Tibial nerve (tissue), 4 donors: ENCODE measurements at places on chromosomes 16 and 17. TPM values are rescaled to one million over a fixed set of nuclear protein-coding genes. Genes with fewer than 3 reads are reported as not detected.

- no peak overlapping the region for H3K4me3 ChIP-seq
- H3K27me3 ChIP-seq, result no peaks in the 10 kb centered on the region
- no peak for DNase-seq
- H3K36me3 ChIP-seq, result no peaks in the 10 kb centered on the region
- no peaks in the 10 kb centered on the region for H3K4me1 ChIP-seq
Measured at GRCh38 chr16:58661199-58661830, 23.3 kb downstream of the SLC38A7 start.

DNA sequence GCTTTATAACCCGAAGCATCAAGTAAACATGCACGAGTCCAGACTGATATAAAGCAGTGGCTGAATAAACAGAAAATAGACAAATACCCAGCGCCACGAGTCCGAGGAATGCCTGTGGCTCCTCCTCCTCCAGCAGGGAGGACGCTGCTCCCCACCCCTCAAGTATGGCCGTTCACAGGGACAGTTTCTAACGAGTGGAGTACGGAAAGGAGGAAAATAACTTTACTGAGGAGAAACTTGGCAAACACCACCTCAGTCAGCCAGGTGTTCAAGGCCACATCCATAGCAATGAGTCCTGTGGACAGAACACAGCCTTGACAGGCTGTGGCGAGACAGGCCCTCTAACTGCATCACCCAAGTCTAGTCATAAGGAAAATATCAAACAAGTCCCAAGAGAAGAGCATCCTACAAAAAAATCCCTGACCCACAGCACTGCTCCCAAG is 9.2 kb downstream of the ZDHHC7 start:
- peaks cover 84% of the 10 kb centered on the region for H3K4me1 ChIP-seq
- DNase-seq, result no peak
- no peaks in the 10 kb centered on the region for H3K27me3 ChIP-seq
- peak overlapping the region; percentile 88 for H3K27ac ChIP-seq
- H3K36me3 ChIP-seq, result peaks cover 7% of the 10 kb centered on the region

GRCh38 chr16:28531777-28532744 is 6.7 kb downstream of the NUPR1 start:
- H3K27me3 ChIP-seq, result no peaks in the 10 kb centered on the region
- peak; percentile 87 for DNase-seq
- H3K36me3 ChIP-seq, result no peaks in the 10 kb centered on the region
- H3K27ac ChIP-seq, result peak overlapping the region; percentile 68
- no peaks in the 10 kb centered on the region for H3K4me1 ChIP-seq
- H3K4me3 ChIP-seq, result no peak overlapping the region

The SBK1 gene
- total RNA-seq, result not detected

The ADAP2 gene
- 64.2 TPM for total RNA-seq

DNA sequence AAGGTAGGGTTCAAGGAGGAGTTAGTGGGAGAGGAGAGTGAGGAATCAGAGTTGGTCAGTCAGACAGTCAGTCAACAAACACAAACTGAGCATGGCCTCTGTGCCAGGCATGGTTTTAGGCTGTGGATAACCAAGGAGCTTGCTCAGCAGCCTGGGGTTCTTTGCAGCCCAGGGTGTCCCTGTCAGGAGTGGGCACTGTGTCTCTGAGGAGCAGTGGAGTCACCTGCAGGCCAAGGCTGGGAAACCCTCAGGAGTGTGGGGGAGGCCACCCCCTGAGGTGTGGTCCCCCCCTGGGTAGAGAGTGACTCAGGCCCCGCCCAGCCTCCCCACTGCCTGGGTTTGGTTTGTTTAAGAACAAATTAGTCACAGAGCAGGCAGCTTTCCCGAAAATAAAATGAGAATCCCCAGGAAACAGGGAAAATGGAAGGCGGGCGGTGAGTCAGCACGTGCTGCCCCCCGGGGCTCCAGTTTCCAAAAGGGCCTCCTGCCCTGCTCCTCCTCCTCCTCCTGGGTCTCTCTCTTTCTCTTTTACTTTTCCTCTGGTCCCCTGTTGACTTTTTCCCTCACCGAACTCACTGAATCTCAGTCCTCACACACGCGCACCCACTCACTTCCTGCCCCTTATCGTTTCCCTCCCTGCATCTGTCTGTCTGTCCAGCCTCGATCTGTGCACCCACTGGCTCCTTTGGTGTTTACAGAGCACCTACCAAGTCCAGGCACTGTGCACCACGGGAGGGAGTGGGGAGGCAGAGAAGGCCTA is 44.3 kb downstream of the SOCS3 start:
- H3K36me3 ChIP-seq, result no peaks in the 10 kb centered on the region
- DNase-seq, result peak; percentile 86
- H3K27me3 ChIP-seq, result no peaks in the 10 kb centered on the region
- H3K4me3 ChIP-seq, result no peak overlapping the region

GRCh38 chr17:80866050-80866793 is 125.4 kb upstream of the CHMP6 start:
- no peaks in the 10 kb centered on the region for H3K27me3 ChIP-seq
- peak; percentile 87 for DNase-seq
- H3K36me3 ChIP-seq, result no peaks in the 10 kb centered on the region
- H3K4me1 ChIP-seq, result no peaks in the 10 kb centered on the region
- no peak overlapping the region for H3K4me3 ChIP-seq

The TBC1D3I gene
- 2.7 TPM for total RNA-seq

- no peaks in the 10 kb centered on the region for H3K27me3 ChIP-seq
- H3K4me3 ChIP-seq, result no peak overlapping the region
- H3K36me3 ChIP-seq, result no peaks in the 10 kb centered on the region
- H3K27ac ChIP-seq, result no peak overlapping the region
- no peak for DNase-seq
Measured at GRCh38 chr16:22184615-22184968, 21.5 kb upstream of the EEF2K start.

The SOX8 gene
- 51.3 TPM for total RNA-seq

The SAMD14 gene
- 1.5 TPM for total RNA-seq

The PYY gene
- total RNA-seq, result not detected

DNA sequence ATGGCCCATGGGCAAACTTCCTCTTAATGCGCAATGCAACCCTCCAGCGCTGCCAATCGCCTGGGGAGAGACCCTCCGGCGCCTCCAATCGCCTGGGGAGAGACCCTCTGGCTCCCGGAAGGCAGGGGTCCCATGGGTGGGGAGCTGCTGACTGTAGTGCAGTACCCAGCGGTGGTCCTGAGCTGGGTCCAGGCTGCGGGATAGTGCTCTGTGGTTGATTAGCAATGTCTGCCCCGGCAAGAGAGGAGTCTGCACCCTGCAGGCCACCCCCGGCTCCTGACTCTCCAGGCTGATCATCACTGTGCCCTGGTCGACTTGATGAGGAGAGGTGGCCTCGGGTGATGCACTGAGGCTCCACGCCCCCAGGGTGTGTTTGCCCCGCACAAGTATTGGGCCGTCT is 44.6 kb upstream of the ZNF469 start:
- no peak overlapping the region for H3K4me3 ChIP-seq
- H3K27me3 ChIP-seq, result no peaks in the 10 kb centered on the region
- no peaks in the 10 kb centered on the region for H3K4me1 ChIP-seq
- H3K27ac ChIP-seq, result no peak overlapping the region
- no peaks in the 10 kb centered on the region for H3K36me3 ChIP-seq

The HP gene
- 24.9 TPM for total RNA-seq

The PRSS33 gene
- not detected for total RNA-seq

DNA sequence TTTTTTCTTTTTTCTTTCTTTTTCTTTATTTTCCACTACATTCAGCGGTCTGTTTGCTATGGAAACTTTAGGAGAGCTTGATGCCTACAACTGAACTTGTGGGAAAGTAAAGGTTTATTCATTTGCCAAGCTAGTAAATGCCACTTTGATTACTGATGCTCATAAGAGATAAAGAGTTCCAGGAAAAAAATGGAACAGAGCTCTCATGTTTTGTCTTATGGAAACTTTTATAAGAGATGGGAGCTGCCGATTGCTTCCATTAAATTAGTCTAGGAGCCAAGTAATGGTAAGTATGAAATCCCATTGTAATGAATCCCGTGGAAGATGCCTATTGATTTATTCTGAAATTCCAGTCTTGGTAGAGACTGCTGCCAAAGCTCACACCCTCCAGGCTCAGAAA is 7.1 kb downstream of the ANKFN1 start:
- no peaks in the 10 kb centered on the region for H3K27me3 ChIP-seq
- no peaks in the 10 kb centered on the region for H3K4me1 ChIP-seq
- H3K27ac ChIP-seq, result no peak overlapping the region
- no peak for DNase-seq

DNA sequence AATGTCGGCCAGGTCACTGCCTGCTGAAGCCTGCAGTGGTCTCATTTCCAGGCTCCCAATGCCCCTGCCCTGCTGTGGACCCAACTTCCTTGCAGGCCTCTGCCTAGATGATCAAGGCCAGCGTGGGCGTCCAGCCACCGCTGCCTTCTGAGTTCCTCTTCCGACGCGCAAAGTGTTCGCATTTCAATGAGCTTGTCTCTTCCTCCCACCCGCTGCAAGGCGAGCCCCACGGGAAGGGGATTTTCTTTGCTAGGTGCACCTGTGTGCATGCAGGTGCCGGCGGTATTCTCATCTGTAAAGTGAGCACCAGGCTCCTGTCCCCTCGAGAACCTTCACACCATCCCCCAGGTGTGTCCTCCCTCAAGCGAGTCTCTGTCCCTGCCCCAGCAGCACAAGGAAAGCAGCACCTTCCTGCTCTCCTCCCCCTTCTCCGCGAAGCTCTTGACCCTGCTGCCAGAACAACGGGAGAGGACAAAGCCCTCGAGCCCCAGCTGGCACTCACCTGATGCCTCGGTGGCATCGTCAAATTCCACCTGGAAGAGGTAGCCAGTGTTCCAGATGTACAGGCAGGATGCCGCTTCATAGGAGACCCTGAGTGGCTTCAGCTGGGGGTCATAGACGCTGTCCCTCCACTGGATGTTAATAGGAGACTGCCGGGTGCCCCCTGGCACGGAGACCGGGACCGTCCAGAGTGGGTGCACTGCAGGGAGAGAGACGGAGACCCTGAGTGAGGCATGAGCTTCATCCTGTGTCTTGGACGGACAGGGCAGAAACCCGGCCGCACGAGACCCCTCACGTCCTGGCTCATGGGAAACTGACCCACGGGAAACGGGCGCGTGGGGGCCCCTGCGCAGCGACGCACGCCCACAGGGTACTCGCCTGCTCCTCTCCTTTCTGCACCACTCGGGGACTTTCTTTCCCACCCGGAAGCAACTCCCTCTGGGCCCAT is 9.8 kb downstream of the CA5A start:
- no peaks in the 10 kb centered on the region for H3K36me3 ChIP-seq
- no peak overlapping the region for H3K4me3 ChIP-seq
- H3K27me3 ChIP-seq, result peaks cover 12% of the 10 kb centered on the region
- H3K4me1 ChIP-seq, result peaks cover 3% of the 10 kb centered on the region
- no peak overlapping the region for H3K27ac ChIP-seq

DNA sequence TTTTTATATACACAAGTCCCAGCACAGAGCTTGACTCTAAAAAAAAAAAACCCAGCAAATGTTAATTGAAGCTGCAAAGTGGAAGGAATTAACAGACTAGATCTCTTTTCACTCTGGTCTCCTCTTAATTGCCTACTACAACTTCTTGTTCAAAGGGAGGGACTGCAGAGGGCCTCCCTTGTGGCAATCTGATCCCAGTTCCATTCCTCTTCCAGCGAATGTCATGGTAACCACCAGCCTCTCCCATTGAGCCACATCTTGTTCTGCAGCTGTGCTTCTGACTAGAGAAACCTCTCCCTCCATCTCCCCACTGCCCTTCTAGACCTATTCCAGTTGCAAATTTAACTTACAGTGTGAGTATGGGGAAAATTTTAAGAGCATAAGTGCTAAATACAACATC is 5.9 kb downstream of the SUPT6H start:
- no peak overlapping the region for H3K4me3 ChIP-seq
- H3K27ac ChIP-seq, result no peak overlapping the region
- H3K36me3 ChIP-seq, result no peaks in the 10 kb centered on the region
